ENCODE measurements at places on chromosomes 3 and 15.
A peak's percentile ranks its signal among the peaks of the same experiment; 100 is the strongest.

- no peak for DNase-seq
Measured at GRCh38 chr3:62584636-62585035, 211.3 kb upstream of the FEZF2 start.

- peak; percentile 84 for DNase-seq
Measured at GRCh38 chr3:25297667-25298585, 130.1 kb upstream of the RARB start.

GRCh38 chr15:40287505-40287904, 4.6 kb upstream of the ANKRD63 start:
- no peak for DNase-seq

DNA sequence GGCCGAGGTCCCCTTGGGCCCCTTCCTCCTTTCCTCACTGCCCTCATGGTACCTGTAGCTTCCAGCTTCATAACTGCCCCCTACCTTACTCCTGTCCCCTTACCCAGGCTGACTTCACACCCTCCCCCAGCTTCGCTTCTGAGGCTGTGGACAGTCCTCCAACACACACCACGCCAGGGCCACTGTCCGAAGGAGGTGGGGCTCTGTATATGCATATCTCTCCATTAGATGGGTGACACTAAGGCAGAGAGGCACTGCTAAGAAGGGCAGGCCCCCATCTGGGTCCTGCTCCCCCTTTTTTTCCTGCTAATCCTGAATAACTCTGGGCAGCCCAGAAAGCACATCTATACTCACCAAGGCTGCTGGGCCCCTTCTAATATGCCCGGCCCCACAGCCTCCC, 1.0 kb upstream of the COL7A1 start:
- no peak for DNase-seq

DNA sequence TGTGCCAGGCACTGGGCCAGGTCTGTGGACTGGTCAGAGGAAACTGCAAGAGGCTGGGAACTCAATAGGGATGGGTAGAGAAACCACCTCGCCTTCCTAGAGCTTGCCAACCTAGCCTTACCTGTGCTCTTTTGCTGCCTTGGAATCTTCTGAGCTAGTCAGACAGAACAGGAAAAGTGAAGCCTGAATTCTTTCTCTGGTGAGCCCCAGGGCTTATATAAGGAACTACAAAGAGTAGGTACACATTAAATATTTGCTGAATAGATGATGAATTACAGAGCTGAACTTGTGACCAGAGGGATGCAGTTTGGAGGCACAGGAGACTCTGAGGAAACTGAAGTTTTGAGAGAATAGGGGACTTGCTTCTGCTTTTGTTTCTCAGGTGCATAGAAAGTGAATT, 15.6 kb upstream of the FBXW12 start:
- no peak for DNase-seq

DNA sequence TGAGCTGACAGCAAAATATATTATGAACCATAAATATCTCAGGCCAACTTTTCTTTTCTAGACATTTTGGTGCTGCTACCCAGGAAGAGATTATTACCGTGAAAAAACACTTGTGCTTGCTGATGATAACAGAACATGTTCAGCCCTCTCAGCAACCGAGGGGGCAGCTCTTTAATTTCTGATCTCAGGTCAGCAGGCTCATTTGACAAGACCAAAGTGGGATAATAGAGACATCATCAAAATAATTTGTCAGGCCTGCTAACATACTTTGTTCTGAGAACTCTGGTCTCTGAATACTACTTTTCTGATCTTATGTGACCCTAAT, 645.9 kb upstream of the KCNMB2 start:
- DNase-seq = no peak

GRCh38 chr3:171960159-171960558, 79.2 kb upstream of the FNDC3B start:
- DNase-seq = no peak

Data from fibroblast of skin of back (primary cell).